Heart left ventricle (tissue), 16 donors: ENCODE measurements at places on chromosomes 12 and 14. TPM values are rescaled to one million over a fixed set of nuclear protein-coding genes. Genes with fewer than 3 reads are reported as not detected.
A peak's percentile ranks its signal among the peaks of the same experiment; 100 is the strongest.

The PRH2 gene
- not detected for total RNA-seq

The RIMKLB gene
- 16.9 TPM for total RNA-seq

- peak overlapping the region; percentile 78 for H3K27ac ChIP-seq
- H3K36me3 ChIP-seq, result no peaks in the 10 kb centered on the region
- no peaks in the 10 kb centered on the region for H3K27me3 ChIP-seq
- peaks cover 10% of the 10 kb centered on the region for H3K4me1 ChIP-seq
- DNase-seq, result no peak
Measured at GRCh38 chr12:93379326-93379980, 1.7 kb downstream of the NUDT4 start.

GRCh38 chr14:39319381-39319780 is 85.7 kb downstream of the MIA2 start:
- DNase-seq, result no peak
- no peaks in the 10 kb centered on the region for H3K4me1 ChIP-seq

GRCh38 chr12:10304161-10304574 is 3.5 kb upstream of the KLRD1 start:
- H3K4me1 ChIP-seq, result no peaks in the 10 kb centered on the region
- H3K27me3 ChIP-seq, result no peaks in the 10 kb centered on the region
- no peak overlapping the region for H3K4me3 ChIP-seq
